OCI-M1 (cell line): ENCODE measurements at places on chromosomes 1 and 21.

DNA sequence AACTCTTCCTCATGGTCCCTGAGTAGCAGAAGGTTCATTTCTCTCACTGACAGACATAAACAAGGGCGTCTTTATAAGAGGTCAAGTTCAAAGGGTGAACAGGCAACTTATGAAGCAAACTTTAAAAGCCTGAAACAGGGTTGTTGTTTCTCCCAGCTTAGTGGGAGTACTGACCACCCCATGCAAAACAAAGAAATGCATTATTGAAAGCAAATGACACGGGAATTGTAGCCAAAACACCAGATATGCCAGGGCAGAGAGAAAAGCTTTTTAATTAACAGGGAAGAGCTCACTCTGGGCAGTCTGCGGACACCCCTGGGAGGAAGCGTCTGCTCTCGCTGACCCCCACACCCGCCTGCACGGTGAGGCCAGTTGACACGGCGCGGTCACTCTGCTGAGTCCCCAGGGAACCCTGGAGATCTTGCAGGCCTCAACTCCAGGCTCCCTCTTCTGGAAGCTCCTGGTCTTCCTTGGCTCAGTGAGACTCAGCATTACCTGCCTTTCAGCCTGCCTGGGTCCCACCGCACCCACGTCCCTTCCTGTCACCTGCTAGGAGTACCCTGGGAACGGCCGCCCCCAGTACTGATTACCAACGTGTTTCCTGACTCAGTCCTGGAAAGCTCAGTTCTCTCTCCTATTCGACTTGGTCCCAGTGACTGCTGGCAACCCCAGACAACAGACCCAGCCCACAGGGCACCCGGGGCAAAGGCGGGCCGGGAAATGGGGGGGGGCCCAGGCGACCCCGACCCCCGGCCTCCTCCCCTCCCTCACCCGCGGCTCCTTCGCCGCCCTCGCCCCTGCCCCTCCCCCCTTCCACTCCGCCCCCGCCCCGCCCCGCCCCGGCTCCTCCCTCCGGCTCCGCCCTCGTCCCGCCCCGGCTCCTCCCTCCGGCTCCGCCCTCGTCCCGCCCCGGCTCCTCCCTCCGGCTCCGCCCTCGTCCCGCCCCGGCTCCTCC, 972 bp downstream of the CFAP410 start:
- peak; percentile 66 for DNase-seq

DNA sequence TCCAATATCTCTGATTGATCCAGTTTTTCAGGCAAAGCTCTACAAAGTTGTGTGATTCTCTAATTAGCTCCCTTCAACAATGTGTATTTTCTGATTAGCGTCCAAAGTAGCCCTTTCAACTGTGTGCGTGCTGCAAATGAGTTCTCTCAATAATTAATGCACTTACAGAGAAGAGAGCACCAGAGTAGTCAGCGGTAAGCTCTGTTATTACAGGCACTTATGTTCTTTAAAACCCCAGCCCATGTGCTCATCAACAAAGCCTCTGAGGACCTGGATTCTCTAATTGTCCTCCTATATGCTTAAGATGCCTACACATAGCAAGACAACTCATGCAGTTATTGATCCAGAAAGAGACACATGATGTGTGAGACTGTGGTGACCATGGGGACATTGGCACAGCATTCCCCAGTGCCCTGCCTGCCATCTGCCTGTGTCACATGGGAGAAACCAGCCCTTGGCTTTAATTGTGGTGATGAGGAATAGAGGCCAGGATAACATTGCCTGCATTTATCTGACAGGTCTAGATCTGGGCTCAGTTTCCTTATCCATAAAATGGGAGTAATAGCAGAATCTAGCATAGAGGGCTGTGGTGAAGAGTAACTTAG, 151.7 kb downstream of the PCP4 start:
- DNase-seq, result no peak

- peak; percentile 1 for DNase-seq
These were observed 19.7 kb downstream of the SLC5A9 start for GRCh38 chr1:48242141-48242736.

- DNase-seq, result no peak
These were observed 21.9 kb downstream of the FMO2 start for GRCh38 chr1:171206978-171207355.

DNA sequence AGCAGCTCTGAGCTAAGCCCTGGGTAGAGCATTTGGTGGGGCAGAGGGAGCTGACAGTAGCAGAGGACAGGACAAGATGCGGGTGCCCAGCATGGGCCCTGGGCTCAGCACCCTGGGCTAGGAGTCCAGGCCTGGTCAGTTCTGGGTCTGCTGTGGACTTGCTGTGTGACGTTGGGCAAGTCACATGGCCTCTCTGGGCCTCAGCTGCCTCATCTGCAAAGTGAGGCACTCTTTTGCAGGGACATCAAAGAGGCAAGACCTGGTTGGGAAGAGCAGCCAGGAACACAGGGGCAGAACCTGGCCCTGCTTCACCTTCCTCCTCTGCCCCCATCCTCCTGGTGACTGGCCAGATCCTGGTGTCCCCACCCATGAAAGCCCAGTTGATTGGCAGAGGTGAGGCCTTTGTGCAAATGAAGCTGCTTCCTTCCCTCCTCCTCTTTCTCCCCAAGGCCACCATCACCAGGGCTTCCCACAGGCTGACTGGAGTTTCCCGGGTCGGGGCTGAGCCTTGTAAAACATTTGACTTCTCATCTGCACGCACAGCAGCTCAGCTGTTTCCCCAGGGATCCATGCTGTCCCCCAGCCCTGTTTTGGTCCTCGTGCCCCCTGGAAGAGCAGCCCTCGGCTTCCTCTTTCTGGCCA, 350.5 kb downstream of the MATN1 start:
- no peak for DNase-seq

GRCh38 chr1:47821760-47822159, 175.4 kb downstream of the TRABD2B start:
- DNase-seq, result no peak

GRCh38 chr1:166165661-166166328, 1.0 kb downstream of the FAM78B start:
- DNase-seq, result no peak

GRCh38 chr1:22801347-22801746, 90.7 kb downstream of the EPHB2 start:
- DNase-seq, result no peak

GRCh38 chr1:178506177-178506576, 6.7 kb upstream of the TEX35 start:
- DNase-seq, result no peak
